Neural progenitor cell (in vitro differentiated cells): ENCODE measurements at places on chromosomes 7 and 10. TPM values are rescaled to one million over a fixed set of nuclear protein-coding genes. Genes with fewer than 3 reads are reported as not detected.

DNA sequence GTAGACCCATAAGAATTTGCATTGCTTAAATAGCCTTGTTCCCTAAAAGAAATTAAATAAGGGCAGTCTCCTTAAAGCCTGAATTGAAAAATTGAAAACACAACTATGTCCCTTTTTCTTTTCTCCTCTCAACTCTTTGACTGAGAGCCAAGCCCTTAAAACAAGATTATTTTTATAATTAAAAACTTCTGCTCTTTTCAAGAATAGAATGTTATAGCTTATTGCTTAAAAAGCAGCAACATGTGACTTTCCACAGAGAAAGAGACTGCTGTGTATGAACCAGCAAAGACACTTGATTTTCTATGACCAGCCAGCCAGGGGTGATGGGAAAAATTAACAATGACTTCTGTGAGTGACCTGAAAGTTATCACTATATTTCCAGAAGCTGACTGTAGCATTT lies 295.2 kb upstream of the CELF2 start:
- no peak for DNase-seq

DNA sequence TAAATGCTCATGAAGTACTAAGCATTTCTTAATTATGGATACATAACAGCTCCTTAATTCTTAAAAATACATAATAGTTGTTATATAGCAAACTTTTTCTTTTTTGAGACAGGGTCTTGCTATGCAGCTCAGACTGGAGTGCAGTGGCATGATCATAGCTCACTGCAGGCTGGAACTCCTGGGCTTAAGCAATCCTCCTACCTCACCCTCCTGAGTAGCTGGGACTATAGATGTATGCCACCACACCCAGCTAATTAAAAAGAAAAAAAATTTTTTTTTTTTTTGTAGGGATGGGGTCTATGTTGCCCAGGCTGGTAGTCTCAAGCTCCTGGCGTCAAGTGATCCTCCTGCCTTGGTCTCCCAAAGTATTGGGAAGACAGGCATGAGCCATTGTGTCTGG lies 30.9 kb downstream of the IRF5 start:
- DNase-seq, result no peak

DNA sequence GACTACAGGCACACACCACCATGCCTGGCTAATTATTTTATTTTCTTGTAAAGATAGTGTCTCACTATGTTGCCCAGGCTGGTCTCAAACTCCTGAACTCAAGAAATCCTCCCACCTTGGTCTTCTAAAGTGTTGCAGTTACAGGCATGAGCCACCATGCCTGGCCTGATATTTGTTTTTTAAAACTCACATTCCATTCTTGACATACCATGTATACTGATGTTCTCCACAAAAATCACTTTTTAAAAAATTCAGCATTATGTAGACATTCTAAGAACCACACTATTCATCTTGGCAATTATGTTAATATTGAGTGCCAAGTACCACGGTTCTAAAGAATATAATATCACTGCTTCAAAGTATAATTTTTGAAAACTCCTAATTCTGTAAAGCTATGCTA lies 43.5 kb downstream of the IDE start:
- no peak for DNase-seq

REEP3 gene
- total RNA-seq, result 25.9 and 42.0 TPM in 2 replicates

IFIT2 gene
- total RNA-seq, result 0.06 and 0.22 TPM in 2 replicates

GRCh38 chr10:103737735-103738367 lies 117.5 kb downstream of the SH3PXD2A start:
- DNase-seq, result no peak

ATOH7 gene
- total RNA-seq, result 0.93 TPM in 1 of 2 replicates, not detected in the other

- DNase-seq, result no peak
These were observed 158.8 kb downstream of the CAMK1D start for GRCh38 chr10:12508165-12508564.

KIAA1549 gene
- 4.8 and 9.1 TPM in 2 replicates for total RNA-seq
